ENCODE measurements at places on chromosomes 2 and 18.

- no peak for DNase-seq
These were observed 21.5 kb downstream of the NAB1 start for GRCh38 chr2:190670182-190670946.

- DNase-seq = no peak
These were observed 78.5 kb downstream of the PRKCE start for GRCh38 chr2:45729753-45730512.

GRCh38 chr2:113231064-113231463, 47.7 kb downstream of the PAX8 start:
- no peak for DNase-seq

- DNase-seq = no peak
These were observed 217.3 kb upstream of the HS6ST1 start for GRCh38 chr2:128535953-128536352.

DNA sequence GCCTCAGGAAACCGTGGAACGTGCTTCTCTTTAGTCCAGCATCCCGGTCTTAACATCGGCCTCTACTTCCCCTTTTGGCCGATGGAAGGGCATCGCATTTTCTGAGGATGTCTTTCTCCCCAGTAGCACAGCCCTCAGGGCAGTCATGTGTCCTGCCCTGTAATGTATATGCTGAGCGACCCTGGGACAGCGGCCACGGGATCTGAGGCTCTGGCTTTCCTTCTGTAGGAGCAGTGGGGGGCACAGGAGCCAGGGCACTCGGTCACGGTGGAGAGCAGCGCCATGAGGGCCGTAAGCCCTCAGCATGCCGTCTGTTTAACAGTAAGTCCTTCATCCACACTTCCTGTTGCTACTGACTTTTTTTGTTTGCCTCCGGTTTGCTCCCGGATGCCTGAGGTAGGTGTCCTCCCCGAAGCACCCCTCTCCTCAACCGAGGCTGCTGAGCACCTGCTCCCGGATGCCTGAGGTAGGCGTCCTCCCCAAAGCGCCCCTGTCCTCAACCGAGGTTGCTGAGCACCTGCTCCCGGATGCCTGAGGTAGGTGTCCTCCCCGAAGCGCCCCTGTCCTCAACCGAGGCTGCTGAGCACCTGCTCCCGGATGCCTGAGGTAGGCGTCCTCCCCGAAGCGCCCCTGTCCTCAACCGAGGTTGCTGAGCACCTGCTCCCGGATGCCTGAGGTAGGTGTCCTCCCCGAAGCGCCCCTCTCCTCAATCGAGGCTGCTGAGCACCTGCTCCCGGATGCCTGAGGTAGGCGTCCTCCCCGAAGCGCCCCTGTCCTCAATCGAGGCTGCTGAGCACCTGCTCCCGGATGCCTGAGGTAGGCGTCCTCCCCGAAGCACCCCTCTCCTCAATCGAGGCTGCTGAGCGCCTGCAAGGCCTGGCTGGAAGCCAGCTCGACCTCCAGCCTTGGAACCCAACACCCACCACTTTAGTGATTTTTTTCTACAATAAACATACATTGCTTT, 169.3 kb downstream of the HDAC4 start:
- DNase-seq = no peak

DNA sequence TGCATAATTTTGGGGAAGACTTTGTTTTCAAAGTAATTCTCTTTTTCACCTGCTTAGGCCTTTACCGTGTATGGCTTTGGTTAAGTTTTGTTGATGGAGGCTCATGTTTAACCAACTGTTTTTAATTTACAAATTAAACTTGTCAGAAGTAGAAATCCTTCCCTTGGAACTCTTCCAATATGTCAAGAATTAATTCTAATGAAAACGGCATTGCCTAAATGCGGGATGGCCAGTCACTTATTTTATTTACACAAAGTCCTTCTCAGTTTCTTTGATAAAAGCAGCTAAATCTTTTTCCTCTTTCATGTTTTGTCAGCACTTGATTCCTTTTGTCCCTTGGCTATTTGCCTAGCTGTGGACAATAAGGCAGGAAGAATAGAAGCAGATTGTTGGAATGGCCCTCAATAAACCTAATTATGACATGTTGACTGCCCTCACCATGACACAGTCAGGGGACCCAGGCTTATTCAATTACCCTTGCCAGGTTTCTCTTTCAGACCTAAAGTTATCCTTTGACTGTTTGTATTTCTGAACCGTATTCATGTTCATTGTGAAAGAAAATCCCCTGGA, 26.3 kb downstream of the PAX3 start:
- DNase-seq = no peak

GRCh38 chr18:23851470-23852002, 162.3 kb downstream of the LAMA3 start:
- DNase-seq = no peak

- DNase-seq = no peak
These were observed 3.8 kb downstream of the ACTG2 start for GRCh38 chr2:73896362-73897239.

DNA sequence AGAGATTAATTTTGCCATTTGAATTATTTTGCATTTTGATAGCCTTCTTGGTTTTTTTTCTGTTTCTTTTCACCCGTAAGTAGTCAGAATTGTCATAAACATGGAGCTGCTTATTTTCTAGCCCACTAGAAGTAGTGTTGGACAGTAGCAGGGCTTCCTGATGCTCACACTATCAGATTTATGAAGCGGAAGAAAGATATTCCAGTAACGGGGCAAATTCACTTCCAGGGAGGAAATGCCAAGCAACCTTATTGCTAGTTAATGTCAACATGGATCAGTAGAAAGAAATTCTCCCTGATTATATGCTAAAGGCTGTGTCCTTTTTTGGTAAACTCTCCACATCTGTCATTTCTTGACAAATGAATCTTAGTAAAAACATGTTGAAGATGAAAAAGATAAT, 19.2 kb upstream of the ADAM23 start:
- no peak for DNase-seq

- no peak for DNase-seq
These were observed 8.8 kb upstream of the PRSS56 start for GRCh38 chr2:232511336-232511890.

DNA sequence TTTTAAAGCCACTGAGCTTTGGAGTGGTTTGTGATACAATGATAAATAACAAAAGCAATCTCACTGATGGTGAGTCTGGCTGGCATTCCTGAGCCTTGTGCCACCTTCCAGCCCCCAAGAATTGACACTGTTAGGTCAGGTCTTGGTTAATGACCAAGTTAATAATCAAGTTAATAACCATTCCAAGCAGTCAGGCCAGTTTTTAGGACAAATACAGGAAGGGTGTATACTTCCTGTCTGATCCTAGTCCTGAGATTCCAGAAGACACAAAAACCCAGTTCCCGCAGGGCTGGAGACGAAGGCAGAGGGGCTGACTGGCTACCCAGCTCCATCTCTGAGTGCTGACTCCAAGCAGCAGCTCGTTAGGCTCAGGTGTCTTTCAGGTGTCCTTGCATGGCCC, 74.6 kb upstream of the LAPTM4A start:
- DNase-seq = no peak

DNA sequence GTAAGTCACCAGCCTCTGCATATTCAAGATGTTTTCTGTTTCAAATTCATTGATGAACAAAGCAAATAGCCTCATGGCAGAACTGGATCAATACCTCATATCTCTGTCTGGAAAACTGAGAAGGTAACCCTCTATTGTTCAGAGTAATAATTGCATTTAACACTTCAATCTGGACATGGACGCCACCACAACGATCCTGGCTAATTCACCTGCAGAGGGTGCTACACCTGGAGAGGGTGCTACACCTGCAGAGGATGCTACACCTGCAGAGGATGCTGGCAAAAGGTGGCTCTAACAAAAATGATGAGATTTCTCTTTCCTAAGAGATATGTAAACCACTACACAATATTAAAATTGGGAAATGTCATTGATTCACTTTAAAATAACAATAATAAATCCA, 183.1 kb upstream of the HNRNPA3 start:
- DNase-seq = no peak

- DNase-seq = no peak
These were observed 1.2 kb downstream of the NEU2 start for GRCh38 chr2:233033672-233034071.

- no peak for DNase-seq
These were observed 76.1 kb downstream of the SEPTIN10 start for GRCh38 chr2:109537565-109538222.

DNA sequence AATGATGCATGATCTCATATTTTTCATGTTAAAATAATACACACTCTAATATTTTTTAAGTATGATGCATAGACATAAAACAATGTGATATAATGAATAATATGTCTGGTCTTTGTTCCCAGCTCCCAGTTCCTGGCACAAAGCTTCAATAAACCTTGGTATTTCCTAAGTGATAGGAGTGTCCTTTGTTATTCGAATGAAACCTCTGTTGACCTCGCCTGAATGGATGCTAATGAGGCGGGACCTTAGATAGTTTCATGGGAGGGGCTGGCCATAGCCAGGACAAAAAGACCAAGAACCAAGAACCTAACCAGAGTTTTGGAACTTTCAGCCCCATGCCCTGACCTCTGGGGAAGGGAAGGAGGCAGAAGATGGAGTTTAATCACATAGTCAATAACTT, 257.7 kb upstream of the COPS8 start:
- no peak for DNase-seq

DNA sequence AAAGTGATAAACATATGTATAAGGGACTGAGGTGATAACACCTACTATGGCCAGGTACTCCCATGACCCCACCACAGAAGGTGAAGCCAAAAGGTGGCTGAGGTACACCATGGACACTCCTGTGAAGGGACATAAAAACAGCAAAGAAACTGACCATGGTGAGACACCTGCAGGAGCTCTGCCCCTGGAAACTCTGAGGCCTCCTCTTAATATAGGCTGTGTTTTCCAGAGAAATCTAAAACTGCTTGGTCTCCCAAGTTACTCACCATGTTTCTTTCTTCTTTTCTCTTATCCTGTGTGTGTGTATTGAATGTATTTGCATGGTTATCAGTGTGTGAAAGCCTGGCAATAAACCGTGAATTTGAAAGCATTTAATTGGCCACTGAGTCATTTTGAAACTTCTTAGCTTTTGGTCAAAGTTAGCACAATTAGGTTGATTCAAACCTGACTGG, 739.3 kb upstream of the GCFC2 start:
- DNase-seq = no peak

- no peak for DNase-seq
These were observed 502.2 kb upstream of the ZEB2 start for GRCh38 chr2:145021962-145022665.

DNA sequence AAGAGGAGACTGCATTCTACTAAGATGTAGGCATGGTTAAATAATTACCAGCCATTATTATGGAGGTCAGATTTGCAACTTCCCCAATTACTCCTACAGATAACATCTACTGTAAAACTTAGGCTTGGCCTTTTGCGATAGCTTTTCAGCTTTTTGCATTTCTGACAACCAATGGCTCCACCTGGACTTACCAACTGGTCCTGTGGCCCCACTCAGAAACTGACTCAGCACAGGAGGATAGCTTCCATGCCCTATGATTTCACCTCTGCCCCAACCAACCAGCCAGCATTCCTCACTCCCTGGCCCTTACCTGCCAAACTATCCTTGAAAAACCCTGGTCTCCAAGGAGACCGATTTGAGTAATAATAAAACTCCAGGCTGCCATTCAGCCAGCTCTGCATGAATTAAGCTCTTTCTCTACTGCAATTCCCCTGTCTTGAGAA, 28.2 kb downstream of the TUBB6 start:
- DNase-seq = no peak

DNA sequence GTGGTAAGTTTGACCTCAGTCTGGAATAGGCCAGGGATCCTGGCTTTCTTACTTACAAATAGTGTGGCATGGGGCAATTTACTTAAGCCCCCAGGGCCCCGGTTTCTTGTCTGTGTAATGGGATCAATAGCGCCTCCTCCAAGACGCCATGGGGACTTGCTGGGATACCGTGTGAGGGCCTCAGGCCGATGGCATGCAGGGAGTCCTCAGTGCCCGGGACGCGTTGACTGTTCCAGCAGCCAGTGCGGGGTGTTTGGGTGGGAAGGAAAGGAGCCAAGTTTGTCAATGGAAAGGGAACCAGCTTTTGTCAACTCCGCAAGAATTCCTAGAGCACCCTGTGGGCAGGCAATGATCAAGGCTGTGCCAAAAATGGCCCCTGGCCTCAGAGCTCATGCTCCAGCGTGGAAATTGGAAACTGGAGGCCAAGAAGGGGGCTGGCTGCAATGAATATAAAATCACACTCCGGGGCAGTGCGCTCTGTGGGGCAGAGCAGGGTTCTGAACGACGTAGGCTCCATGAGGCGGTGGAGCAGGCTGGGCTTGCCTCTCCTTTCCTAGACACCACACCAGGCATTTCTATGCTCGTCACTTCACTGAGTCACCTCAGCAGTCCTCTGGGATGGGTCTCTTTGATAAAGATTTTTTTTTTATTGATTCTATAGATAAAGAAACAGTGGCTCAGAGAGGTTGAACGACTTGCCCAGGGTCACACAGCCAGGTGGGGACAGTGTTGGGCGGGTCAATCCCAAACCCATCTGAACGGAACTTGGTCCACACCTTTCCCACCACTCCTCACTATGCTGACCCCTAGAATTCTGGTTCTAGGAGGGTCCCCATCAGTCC, 56.7 kb upstream of the ASAP2 start:
- no peak for DNase-seq

- no peak for DNase-seq
These were observed 33.0 kb downstream of the RPRD1A start for GRCh38 chr18:36034299-36034895.

DNA sequence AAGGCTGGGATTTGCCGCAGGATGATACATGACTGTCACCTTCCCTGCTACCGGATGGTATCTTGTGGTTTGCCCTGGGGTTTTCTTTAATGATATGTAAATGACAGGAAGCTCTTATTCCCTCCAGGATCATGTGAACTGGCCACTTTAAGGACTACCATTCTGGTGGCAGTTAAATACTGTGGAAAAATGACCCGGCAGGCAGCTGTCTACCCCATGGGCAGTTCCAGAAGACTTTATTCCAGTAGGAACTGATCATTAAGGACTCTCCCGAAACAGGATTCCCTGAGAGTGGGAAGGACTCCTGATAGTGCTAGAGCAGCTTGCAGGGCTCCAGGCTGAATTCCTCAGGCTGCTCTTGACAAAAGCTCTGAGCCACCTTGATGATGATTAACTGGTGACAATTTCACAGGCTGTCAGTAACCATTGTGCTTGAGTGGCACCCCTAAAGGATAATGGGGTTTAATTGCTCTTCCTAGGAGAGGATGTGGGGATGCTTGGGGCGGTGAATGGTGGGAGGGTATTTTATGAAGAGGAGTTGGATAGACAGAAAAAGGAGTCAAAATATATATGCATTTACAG, 212.0 kb downstream of the CPS1 start:
- DNase-seq = no peak

GRCh38 chr2:98348066-98348561, 1.9 kb downstream of the CNGA3 start:
- DNase-seq = no peak

- DNase-seq = no peak
These were observed 43.3 kb downstream of the EIF5B start for GRCh38 chr2:99380376-99381010.

DNA sequence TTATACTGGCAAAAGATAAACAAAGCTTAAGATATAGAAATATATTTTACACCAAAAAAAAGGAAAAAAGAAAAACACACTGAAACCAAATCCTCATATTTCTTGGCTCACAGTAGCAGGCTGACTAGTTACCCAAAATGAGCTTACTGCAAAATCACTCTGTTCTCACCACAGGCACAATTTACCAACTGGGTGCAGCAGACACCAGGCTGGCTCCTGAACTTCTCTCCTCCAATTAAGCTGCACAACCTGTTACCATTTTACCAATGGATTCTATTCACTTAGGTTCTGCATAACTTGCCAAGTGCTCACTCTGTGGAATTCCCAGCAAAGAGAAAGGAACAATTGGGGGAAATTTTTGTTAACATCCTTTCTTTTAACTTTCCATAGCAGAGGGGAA, 679.3 kb downstream of the ZEB2 start:
- DNase-seq = no peak

Measured in cortex of kidney (tissue), 1 donor.